ENCODE measurements at places on chromosomes 4 and X. TPM values are rescaled to one million over a fixed set of nuclear protein-coding genes. Genes with fewer than 3 reads are reported as not detected.

PRDM8 gene
- total RNA-seq = 3.4 TPM

TCEANC gene
- 8.1 TPM for total RNA-seq

LANCL3 gene
- total RNA-seq = 0.49 TPM

- no peak overlapping the region for H3K27ac ChIP-seq
- no peak for DNase-seq
- H3K4me3 ChIP-seq = no peak overlapping the region
- H3K36me3 ChIP-seq = no peaks in the 10 kb centered on the region
- H3K4me1 ChIP-seq = peaks cover 59% of the 10 kb centered on the region
- H3K27me3 ChIP-seq = no peaks in the 10 kb centered on the region
Measured at GRCh38 chr4:152784490-152785350, 5.0 kb downstream of the ARFIP1 start.

- H3K36me3 ChIP-seq = no peaks in the 10 kb centered on the region
- H3K4me1 ChIP-seq = peaks cover 10% of the 10 kb centered on the region
- no peaks in the 10 kb centered on the region for H3K27me3 ChIP-seq
- DNase-seq = no peak
- H3K27ac ChIP-seq = no peak overlapping the region
- H3K4me3 ChIP-seq = no peak overlapping the region
Measured at GRCh38 chr4:26762650-26763049, 98.0 kb upstream of the STIM2 start.

- no peaks in the 10 kb centered on the region for H3K36me3 ChIP-seq
- no peak overlapping the region for H3K4me3 ChIP-seq
- peak overlapping the region; percentile 65 for H3K27ac ChIP-seq
Measured at GRCh38 chr4:26056406-26056805, 142.4 kb downstream of the SMIM20 start.

- no peaks in the 10 kb centered on the region for H3K4me1 ChIP-seq
- H3K27ac ChIP-seq = no peak overlapping the region
- DNase-seq = no peak
- H3K36me3 ChIP-seq = no peaks in the 10 kb centered on the region
Measured at GRCh38 chr4:23877758-23878229, 12.1 kb downstream of the PPARGC1A start.

DNA sequence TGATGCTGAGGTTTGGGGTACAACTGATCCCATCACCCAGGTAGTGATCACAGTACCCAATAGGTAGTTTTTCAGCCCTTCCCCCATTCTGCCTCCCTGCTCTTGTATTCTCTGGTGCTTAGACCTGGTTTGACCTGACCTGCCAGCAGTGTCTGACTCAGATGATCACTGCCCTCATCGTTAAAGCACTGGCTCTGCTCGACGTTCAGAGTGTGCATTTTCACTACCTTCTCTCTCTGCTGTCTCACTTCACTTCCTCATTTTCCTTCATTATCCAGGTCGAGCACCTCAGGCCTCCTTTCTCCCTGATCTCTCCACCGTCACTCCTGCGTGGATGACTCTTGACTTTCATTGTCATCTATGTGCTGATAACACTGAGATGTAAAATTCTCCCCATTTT, 83.6 kb downstream of the PARM1 start:
- H3K36me3 ChIP-seq = no peaks in the 10 kb centered on the region
- no peaks in the 10 kb centered on the region for H3K4me1 ChIP-seq
- H3K27ac ChIP-seq = no peak overlapping the region
- no peak overlapping the region for H3K4me3 ChIP-seq
- no peaks in the 10 kb centered on the region for H3K27me3 ChIP-seq

DNA sequence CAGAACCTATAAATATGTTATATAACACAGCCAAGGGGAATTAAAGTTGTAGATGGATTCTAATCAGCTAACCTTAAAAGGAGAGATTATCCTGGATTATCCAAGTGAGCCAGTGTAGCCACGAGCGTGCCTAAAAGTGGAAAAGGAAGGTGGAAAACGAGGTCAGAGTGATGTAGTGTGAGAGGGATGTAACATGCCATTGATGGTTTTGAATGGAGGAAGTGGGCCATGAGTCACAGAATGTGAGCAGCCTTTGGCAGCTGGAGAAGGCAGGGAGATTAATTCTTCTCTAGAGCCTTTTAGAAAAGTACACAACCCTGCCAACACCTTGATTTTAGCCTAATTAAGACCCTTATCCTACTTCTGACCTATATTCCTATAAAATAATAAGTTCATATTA, 149.1 kb downstream of the SLC39A8 start:
- DNase-seq = no peak
- no peaks in the 10 kb centered on the region for H3K36me3 ChIP-seq
- no peak overlapping the region for H3K4me3 ChIP-seq
- no peaks in the 10 kb centered on the region for H3K4me1 ChIP-seq

All from spleen (tissue), 13 donors.